ENCODE measurements at places on chromosomes 3 and 15. TPM values are rescaled to one million over a fixed set of nuclear protein-coding genes. Genes with fewer than 3 reads are reported as not detected.

Gene ARHGAP31
- total RNA-seq, result 85.6 TPM

Gene SCAANT1
- not detected for total RNA-seq

Gene DISP2
- 2.1 TPM for total RNA-seq

Gene HCN4
- not detected for total RNA-seq

Gene PRSS50
- total RNA-seq, result 0.13 TPM

Gene CNTN6
- total RNA-seq, result 0.67 TPM

Gene RARRES1
- 264 TPM for total RNA-seq
